Psoas muscle (tissue), 8 donors: ENCODE measurements at places on chromosomes 2 and 18. TPM values are rescaled to one million over a fixed set of nuclear protein-coding genes. Genes with fewer than 3 reads are reported as not detected.

The AMER3 gene
- not detected for polyA plus RNA-seq

The SULT1C2 gene
- polyA plus RNA-seq, result not detected

The CCDC178 gene
- polyA plus RNA-seq, result 0.25 TPM

The PLA2R1 gene
- 0.17 TPM for polyA plus RNA-seq

The FAM237A gene
- polyA plus RNA-seq, result not detected

The PRKRA gene
- 84.1 TPM for polyA plus RNA-seq

The BMP10 gene
- polyA plus RNA-seq, result not detected

The CD226 gene
- 0.08 TPM for polyA plus RNA-seq

The LHCGR gene
- polyA plus RNA-seq, result 0.03 TPM

The CHRND gene
- 12.5 TPM for polyA plus RNA-seq

The HOXD4 gene
- polyA plus RNA-seq, result 1.4 TPM

The ICA1L gene
- 2.2 TPM for polyA plus RNA-seq

The TCF23 gene
- polyA plus RNA-seq, result 0.05 TPM

The ZNF519 gene
- polyA plus RNA-seq, result 1.1 TPM

The RNF103 gene
- 19.0 TPM for polyA plus RNA-seq

The GAL3ST2 gene
- polyA plus RNA-seq, result not detected

The FMNL2 gene
- polyA plus RNA-seq, result 6.6 TPM

The GAD1 gene
- polyA plus RNA-seq, result not detected

The DPP4 gene
- 0.65 TPM for polyA plus RNA-seq

The ANKRD30B gene
- polyA plus RNA-seq, result not detected

The TMEM163 gene
- polyA plus RNA-seq, result 0.17 TPM

The ZAP70 gene
- 0.94 TPM for polyA plus RNA-seq

The POMC gene
- 2.7 TPM for polyA plus RNA-seq

The CLHC1 gene
- polyA plus RNA-seq, result 0.47 TPM

DNA sequence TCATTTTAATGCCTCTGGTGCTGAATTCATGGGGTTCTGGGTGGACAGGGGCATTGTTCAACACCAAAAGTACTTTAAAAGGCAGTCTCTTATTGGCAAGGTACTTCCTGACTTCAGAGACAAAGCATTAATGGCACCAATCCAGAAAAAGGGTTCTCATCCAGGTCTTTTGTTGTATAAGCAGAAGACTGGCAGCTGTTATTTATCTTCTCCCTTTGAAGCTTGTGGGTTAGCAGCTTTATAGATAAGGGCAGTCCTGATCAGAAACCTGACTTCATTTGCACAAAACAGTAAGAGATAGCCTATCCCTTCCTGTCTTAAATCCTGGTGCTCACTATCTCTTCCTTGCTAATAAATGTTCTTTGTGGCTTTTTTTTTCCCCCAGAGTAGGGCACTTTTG is 68.8 kb downstream of the VPS54 start:
- DNase-seq, result no peak

DNA sequence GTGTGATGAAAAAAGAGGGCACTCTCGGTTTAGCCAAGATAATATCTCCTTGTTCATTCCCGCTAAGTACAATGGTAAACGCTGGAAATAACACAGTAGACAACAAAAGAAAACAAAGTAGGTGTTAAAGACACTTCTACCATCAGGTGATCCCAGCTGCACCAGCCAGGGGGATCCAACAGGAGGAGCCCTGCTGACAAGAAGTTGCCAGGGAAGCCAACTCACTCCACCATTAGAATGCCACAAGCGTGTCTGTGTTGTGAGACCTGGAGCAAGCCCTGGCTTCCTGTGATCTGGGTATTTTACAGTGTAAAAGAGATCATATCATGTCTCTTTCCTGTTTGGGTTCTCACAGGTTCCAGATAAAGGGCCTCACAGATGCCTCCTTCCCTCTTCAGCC is 117.0 kb downstream of the GRB14 start:
- DNase-seq, result no peak

GRCh38 chr2:222357930-222358329 is 59.1 kb upstream of the PAX3 start:
- no peak for DNase-seq

DNA sequence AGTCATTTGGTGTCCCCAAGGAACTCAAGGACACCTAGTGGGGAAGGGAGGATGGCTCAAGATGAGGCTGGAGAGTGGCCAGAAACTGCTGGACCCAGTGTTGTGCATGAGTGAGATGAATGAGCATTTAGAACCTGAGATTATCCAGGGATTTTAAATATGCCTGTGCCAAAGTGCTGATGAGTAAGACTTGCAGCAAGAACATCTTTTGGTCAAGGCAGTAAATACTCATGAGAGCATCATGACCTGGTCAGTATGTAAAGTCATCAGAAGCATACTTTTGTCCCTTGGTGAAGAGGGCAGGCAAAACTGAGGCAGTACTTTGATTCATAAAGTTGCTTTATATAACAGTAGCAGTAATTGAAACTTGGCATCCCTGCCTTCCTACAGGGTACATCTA is 3.1 kb upstream of the SPP2 start:
- DNase-seq, result no peak

GRCh38 chr2:71952572-71953188 is 195.0 kb downstream of the CYP26B1 start:
- DNase-seq, result no peak

GRCh38 chr2:27018142-27018541 is 14.6 kb upstream of the TMEM214 start:
- no peak for DNase-seq

DNA sequence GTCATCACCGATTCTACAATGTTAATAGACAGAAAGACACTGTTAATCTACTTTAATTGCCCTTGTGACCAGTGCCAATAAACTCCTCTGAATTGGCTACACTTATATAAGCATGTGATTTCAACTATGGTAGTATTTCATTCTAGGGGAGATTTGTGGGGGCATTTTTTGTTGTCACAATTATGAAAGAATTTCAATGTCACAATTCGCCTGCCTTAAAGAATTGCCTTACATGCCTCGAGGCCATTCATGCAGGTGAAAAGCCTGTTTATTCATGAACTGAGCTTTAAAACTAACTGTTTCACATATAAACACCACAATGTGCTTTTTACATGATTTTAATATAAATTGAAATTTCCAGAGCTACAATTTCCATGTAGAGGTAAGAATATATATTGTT is 162.8 kb downstream of the GCA start:
- DNase-seq, result no peak

- no peak for DNase-seq
These were observed 32.2 kb downstream of the ZNF532 start for GRCh38 chr18:58896734-58897508.

- no peak for DNase-seq
These were observed 1.4 kb downstream of the MARCHF7 start for GRCh38 chr2:159713631-159714246.

DNA sequence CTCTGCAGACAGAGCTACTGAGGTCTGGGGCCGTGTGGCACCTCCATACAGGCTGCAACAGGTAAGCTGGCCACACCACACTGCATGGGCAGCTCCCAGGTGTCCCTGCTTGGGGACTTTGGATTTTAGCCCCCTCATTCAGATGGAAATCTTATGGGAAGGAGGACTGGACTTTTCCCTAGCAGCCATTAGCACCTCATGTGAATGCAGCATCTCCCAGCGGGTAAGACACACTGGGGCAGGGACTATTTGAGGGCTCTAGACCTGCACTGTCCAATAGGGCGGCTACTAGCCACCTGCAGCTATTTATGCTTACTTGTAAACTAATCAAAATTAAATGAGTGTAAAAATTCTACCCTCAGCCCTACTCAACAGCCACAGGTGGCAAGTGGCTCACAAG is 34.2 kb upstream of the GLI2 start:
- no peak for DNase-seq

- no peak for DNase-seq
These were observed 198.3 kb downstream of the LDLRAD4 start for GRCh38 chr18:13416848-13417247.

- DNase-seq, result no peak
These were observed 221.3 kb upstream of the CTAGE1 start for GRCh38 chr18:22639026-22639463.

- DNase-seq, result no peak
These were observed 330.8 kb downstream of the CYP26B1 start for GRCh38 chr2:71816815-71817214.

- DNase-seq, result no peak
These were observed 17.5 kb downstream of the NOSTRIN start for GRCh38 chr2:168819829-168820489.

DNA sequence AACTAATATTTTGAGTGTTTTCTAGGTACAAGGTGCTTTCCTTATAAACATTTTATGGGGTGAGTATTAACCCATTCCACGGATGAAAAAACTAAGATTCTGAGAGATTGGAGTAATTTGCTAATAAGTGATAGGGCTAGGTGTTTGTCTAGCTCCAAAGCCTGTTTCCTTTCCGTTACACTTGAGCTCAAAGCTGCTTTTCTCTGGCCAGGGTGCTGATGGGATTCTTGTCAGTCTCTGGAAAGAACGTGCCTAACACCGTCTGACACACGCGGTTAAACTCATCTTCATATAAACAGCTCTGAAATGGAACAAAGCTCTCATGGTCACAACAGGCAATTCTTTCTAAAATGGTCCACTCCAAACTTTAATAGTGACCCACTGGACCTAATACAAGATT is 2.0 kb upstream of the ANKRD29 start:
- no peak for DNase-seq

GRCh38 chr2:54803783-54804751 is 80.6 kb downstream of the EML6 start:
- DNase-seq, result no peak

- DNase-seq, result no peak
These were observed 25.5 kb downstream of the PLEK start for GRCh38 chr2:68390586-68390985.

- DNase-seq, result no peak
These were observed 74.3 kb upstream of the SLC1A4 start for GRCh38 chr2:64914735-64915509.

- DNase-seq, result no peak
These were observed 233.1 kb upstream of the POU3F3 start for GRCh38 chr2:104620801-104621200.

DNA sequence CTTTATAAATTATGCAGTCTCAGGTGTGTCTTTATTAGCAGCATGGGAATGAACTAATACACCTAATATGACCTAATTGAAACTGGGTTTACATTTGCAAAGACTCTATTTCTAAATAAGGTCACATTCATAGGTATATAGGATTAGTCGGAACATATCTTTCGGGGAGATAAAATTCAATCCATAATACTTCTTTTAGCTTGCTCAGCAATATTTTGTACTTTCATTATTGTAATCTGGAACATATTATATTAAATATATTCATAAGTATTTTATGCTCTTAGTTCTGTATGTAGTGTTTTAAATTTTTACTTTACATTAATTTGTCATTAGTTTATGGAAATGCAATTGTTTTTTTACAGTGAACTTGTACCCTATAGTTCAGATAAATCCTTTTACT is 927.7 kb downstream of the CCDC85A start:
- no peak for DNase-seq

GRCh38 chr2:216491793-216492596 is 6.6 kb upstream of the RPL37A start:
- DNase-seq, result no peak

GRCh38 chr18:68418881-68419280 is 296.0 kb downstream of the TMX3 start:
- no peak for DNase-seq

GRCh38 chr2:23241121-23241520 is 143.9 kb upstream of the KLHL29 start:
- DNase-seq, result no peak

- no peak for DNase-seq
These were observed 434.8 kb upstream of the SLC8A1 start for GRCh38 chr2:40886655-40887054.

DNA sequence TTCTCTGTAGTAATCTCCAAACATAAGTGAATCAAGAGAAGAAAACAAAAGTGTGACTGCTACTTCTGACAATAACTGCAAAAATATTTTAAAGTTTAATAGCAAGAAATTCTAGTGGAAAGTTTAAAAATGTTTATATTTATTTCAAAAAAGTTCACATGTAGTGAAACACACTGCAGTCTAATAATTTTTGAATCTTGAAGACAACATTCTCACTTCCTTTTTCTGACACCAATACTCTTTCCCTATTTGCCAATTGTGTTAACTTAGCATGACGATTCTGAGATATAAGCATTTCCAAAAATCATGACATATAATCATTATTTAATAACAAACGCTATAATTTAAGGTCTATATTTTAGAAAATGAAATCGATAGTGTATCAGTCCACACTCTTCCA is 429.1 kb upstream of the PKDCC start:
- DNase-seq, result no peak

DNA sequence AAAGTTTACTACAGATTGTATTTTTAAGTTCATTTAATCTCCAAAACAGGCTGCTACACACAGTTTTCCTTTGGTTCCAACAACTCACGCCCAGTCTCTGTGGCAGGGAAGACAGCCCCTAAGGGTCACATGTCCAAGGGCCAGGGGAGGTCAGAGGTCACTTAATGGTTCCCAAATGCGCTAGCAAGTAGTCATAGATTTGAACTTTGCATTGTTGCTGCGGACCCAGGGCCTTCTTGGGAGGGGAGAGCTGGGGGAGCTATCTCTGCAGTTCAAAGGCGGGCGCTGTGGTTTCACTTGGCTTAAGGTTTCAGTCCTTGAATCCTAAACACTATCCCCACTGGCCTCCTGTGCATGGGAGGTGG is 74.8 kb upstream of the ZNF532 start:
- no peak for DNase-seq

DNA sequence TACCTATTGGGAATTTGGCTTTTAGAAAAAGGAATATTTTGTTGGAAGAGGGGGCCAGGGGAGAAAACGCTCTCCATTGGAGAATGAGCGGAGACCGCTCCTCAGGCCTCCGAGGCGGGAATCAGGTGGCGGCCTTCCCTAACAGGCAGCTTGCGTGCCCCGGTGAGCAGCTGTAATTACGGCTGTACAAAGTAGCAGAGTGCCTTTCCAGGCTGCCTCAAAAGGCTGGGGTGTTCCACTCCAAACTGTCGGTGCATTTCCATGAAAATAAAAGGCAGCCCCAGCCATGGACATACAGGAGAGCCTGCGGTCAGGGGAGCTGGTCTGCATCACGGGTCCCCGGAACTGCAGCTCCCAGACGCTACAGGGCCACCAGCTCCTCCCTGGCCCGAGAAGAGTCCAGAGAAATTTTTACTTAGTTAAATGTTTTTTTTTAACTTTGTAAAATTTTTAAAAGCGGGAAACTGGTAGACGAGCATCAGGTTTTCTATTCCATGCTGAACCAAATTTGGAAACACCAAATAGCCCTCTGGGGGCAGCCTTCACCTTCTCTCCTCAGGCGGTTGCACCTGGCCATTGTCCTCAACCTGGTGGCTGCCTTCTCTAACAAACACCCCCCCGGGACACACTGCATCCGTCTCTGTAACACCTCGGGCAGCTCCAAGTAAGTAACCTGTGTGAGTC is 209.3 kb upstream of the SALL3 start:
- no peak for DNase-seq

- no peak for DNase-seq
These were observed 10.0 kb downstream of the SLC40A1 start for GRCh38 chr2:189570570-189571031.

DNA sequence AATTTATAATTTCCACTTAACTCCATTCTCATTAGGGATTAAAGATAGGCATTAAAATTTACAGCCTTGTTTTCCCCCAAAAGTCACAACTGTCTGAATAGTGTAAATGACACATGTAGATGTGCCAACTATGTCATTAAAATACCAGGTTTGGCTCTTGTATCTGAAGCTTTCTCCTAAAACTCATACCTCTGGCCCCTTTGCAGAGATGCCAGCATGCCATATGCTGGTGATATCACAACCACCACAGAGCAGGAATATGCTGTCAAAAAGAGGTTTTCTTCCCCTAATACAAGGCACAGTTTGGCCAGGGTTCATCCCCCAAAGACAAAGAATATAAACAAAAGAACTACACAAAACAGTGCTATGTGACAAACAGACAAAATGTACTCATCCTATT is 65.4 kb downstream of the REV1 start:
- DNase-seq, result no peak
